Central memory CD8-positive, alpha-beta T cell (primary cell): ENCODE measurements at places on chromosomes 3 and 15.

DNA sequence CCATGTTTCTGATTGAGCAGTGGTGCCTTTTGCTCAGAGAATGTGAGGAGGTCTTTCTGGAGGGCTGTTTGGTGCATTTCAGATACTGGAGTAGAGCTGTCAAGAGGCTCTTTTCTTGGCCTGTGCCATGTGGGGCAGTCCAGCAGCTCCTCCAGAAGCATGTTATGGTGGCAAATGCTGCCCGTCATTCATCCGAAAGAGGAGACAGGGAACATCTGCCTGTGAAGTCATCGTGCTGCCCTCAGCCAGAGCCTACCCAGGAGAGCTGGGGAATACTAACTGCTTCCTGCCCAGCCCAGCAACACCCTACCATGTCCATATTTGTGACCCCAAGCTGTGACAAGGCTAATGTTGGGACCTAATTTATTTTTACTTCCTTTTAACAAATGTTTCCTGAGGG, 82.2 kb upstream of the SLC6A6 start:
- no peaks in the 10 kb centered on the region for H3K4me1 ChIP-seq
- H3K27ac ChIP-seq, result no peak overlapping the region
- H3K36me3 ChIP-seq, result peaks cover 2% of the 10 kb centered on the region

GRCh38 chr3:35439663-35440062, 199.7 kb upstream of the ARPP21 start:
- H3K4me1 ChIP-seq, result no peaks in the 10 kb centered on the region
- H3K27me3 ChIP-seq, result no peaks in the 10 kb centered on the region
- H3K36me3 ChIP-seq, result no peaks in the 10 kb centered on the region

- no peaks in the 10 kb centered on the region for H3K36me3 ChIP-seq
- no peak for DNase-seq
- peaks cover 17% of the 10 kb centered on the region for H3K27me3 ChIP-seq
These were observed 6.1 kb downstream of the EPB42 start for GRCh38 chr15:43214592-43215295.

DNA sequence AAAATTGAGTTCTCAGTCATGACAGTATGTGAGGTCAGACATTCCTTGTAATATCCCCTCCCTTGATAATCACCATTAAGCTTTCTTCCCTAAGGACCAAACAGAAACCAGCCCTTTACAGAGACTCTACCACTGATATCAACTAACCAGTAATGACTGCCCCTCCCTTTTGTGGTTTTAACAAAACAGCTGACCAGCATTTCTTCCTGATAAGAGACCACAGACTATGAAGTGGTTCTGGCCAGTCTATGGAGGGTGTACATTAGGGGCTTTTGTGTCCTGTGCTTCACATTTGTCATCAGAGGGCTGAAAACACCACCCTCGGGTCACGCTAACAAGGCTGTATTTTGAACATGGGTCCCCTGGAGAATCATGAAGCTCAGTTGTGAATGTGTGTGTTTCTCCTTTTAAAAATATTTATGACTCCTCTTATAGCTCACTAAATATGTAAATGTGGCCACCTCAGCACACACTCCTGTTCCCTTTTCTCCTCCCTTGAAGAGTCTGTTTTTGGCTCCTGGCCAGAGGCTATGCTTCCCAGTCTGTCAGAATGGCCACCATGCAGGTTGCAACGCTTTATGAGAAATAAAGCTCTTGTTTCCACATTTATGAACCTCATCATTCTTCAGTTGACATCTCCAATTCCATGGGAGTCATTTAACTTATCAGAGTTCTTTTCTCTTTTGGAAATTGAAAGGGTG, 239.3 kb downstream of the CPNE4 start:
- peaks cover 42% of the 10 kb centered on the region for H3K27me3 ChIP-seq
- DNase-seq, result no peak
- no peaks in the 10 kb centered on the region for H3K4me1 ChIP-seq
- H3K27ac ChIP-seq, result no peak overlapping the region
- H3K4me3 ChIP-seq, result no peak overlapping the region

DNA sequence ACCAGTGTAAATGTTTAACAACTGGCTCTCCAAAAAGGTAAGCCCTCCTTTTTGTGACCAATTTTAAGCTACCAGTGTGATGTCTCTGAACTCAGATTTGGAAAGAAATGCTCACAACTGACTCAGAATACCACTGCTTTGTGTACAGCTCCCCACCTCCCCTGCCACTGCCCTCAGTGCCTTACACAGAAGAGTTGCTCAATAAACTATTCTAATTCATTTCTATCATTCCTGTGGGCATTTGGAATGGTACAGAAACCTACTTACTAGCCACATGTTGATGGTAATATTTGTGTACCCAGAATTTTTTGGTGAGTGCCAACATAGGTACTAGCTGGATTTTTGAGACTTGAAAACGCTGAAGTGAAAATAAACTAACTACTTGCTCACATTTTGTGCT, 16.0 kb downstream of the LRRN1 start:
- no peak overlapping the region for H3K4me3 ChIP-seq
- DNase-seq, result no peak
- H3K27me3 ChIP-seq, result no peaks in the 10 kb centered on the region
- H3K36me3 ChIP-seq, result peaks cover 3% of the 10 kb centered on the region
- no peak overlapping the region for H3K27ac ChIP-seq

GRCh38 chr15:96428742-96429141, 98.2 kb downstream of the NR2F2 start:
- DNase-seq, result no peak
- no peaks in the 10 kb centered on the region for H3K36me3 ChIP-seq
- no peak overlapping the region for H3K27ac ChIP-seq
- no peak overlapping the region for H3K4me3 ChIP-seq

DNA sequence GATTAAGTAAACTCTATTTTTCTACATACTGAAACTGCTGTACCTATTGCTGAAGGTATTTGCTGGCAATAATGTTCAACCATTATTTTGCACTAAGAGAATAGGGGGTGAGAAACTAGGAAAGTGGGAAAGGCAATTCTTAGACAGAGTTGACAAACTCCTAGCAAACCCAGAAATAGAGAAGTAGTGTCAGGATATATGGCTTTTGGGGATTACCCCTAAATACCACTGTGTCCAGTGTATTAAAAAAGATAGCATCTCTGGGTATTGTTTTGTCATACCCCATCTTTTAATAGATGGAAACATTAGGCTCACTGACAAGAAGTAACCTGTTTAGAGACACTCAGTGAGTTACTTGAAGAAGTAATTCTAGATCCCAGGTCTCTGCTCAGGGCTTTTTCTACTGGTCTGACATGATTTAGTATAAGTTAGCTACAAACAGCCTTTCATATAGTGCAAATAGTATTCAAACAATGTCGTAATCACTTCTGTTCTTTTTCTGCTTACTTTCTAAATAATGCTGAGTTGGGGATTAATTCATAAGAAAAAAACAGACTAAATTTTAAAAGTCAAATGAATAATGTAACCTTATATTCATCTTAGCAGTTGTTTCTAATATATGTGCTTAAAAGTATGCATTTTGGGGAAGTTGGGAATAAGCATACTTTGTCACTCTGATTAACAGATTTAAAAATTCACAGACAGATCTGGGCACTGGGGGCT, 107.2 kb downstream of the IL1RAP start:
- no peak overlapping the region for H3K27ac ChIP-seq
- peaks cover 17% of the 10 kb centered on the region for H3K4me1 ChIP-seq
- no peak overlapping the region for H3K4me3 ChIP-seq
- H3K36me3 ChIP-seq, result peaks cover 10% of the 10 kb centered on the region
- no peak for DNase-seq
- no peaks in the 10 kb centered on the region for H3K27me3 ChIP-seq

GRCh38 chr3:20307383-20307782, 121.4 kb upstream of the SGO1 start:
- no peaks in the 10 kb centered on the region for H3K4me1 ChIP-seq
- no peaks in the 10 kb centered on the region for H3K27me3 ChIP-seq
- no peak overlapping the region for H3K27ac ChIP-seq
- no peak overlapping the region for H3K4me3 ChIP-seq
- no peaks in the 10 kb centered on the region for H3K36me3 ChIP-seq

DNA sequence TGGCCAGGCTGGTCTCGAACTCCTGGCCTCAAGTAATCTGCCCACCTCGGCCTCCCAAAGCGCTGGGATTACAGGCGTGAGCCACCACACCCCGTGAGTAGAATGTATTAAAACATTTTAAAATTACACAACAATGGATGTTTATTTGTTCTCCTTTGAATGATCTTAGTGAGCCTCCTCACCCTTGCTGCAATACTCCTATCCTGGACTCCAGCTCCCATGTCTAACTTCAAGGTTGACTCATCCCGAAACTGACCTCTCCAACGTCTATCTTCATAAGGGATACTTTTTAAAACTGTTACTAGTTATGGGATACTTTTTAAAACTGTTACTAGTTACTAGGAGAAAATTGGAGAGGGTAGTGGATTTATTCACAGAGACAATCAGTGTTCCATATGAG, 17.8 kb upstream of the RHCG start:
- no peak overlapping the region for H3K4me3 ChIP-seq
- H3K4me1 ChIP-seq, result no peaks in the 10 kb centered on the region
- no peak overlapping the region for H3K27ac ChIP-seq
- no peaks in the 10 kb centered on the region for H3K36me3 ChIP-seq
- no peak for DNase-seq

DNA sequence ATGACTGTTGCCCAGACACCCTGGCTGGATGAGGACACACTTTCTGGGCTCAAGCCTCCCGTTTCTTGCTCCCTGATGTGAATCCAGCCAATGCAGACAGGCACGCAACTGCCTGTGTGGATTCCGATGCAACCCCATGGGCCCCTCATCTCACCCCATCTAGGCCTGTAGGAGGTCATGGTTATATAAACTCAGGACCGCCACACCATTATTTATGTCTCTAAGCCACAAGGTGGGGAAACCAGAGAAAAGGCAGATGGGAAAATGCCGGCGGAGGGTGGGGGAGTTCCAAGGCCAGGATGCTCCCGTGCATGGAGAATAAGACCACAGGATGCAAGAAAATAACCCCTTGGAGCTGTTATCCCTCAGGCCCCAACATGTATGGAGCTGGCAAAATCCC, 2.0 kb downstream of the MESP1 start:
- no peak for DNase-seq
- no peaks in the 10 kb centered on the region for H3K27me3 ChIP-seq
- no peak overlapping the region for H3K27ac ChIP-seq
- H3K4me1 ChIP-seq, result no peaks in the 10 kb centered on the region
- H3K4me3 ChIP-seq, result peak overlapping the region; percentile 78

DNA sequence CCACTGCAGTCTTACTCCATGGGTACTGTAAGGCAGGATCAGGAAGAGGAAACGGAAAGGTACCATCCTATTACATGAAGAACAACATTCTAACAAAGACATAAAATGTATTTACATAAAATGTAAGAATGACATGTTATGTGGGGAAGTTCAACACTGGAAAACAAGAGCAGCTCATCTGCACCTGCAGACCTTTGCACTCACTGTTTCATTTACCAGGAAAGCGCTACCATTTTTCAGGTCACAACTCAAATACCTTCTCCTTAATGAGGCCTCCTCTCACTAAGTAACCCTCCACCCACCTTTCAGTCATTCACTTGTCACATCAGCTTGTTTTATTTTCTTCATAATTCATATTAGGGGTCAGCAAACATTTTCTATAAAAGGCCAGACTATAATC, 2.6 kb downstream of the TMCC1 start:
- no peak overlapping the region for H3K4me3 ChIP-seq
- peaks cover 52% of the 10 kb centered on the region for H3K4me1 ChIP-seq
- no peak overlapping the region for H3K27ac ChIP-seq

DNA sequence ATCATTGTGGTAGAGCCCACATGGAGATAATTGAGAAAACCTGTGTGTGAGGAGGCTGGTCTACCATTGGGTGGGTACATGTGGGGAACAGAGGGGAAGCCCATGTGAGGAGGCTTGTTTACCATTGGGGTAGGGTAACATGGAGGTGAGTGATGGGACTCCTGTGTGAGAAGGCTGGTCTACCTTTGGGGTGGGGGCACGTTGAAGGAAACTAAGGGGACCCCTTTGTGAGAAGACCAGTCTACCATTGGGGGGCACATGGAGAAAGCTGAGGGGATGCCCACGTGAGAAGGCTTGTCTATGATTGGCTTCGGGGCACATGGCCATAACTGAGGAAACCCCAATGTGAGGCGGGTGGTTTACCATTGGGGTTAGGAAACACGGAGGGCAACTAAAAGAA, 158.5 kb downstream of the FBLN2 start:
- no peak overlapping the region for H3K4me3 ChIP-seq
- no peak overlapping the region for H3K27ac ChIP-seq
- no peaks in the 10 kb centered on the region for H3K4me1 ChIP-seq
- peaks cover 4% of the 10 kb centered on the region for H3K36me3 ChIP-seq

DNA sequence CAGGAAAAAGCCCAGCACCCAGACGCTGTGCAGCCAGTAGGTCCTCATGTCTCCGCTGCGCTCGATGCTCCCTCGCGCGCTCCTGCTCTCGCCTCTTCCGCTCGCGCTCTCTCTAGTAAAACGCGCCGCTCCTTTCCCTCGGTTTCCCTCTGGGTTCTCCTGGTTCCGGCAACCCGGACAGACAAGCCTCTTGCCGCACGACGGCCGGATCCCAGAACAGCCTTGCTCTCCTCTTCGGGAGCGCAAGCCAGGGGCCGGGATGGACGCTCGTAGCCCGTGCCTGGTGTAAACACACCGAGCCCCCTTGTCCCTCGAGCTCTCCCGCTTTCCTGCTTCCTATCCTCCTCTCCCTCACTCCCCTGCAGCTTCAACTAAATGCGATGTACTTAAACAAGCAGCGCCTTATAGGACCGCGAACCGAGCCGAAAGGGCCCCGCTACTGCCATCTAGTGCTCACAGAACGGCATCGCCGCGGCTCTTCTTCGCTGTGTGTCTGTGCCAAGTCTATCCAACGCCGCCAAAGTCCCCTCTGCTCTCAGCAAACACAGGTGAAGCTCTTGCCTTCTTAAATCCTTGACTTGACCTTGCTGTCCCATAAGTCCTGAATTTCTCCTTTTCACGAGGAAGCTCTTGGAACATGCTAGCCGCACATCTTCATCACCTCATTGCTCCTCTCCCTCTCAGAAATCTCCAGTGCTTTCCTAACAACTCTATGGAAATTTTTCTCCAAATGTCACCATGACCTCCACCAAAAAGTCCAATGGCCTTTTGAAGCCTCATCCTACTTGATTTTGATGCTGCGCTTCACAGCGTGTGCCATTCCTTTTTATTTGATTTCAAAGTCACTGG, 1037.2 kb downstream of the IGSF11 start:
- H3K4me1 ChIP-seq, result no peaks in the 10 kb centered on the region
- no peak overlapping the region for H3K4me3 ChIP-seq
- H3K27me3 ChIP-seq, result no peaks in the 10 kb centered on the region
- H3K36me3 ChIP-seq, result no peaks in the 10 kb centered on the region

DNA sequence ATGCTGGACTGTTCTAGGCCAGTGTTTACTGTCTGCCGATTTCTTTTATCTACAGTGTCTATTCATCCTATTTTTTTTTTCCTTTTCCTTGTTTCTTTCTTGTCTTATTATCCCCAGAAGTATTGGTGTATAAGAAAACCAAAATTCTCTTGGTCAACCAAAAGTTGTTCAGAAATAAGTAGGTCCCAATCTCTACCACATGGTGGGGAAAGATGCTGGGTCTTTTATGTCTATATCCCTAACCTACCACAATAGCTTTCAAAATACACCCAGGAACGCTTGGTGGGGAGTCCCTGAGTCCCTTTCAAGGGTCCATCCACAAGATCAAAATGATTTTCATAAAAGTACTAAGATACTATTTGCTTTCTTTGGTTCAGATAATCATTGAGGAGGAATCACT, 225.6 kb downstream of the CLSTN2 start:
- H3K27me3 ChIP-seq, result no peaks in the 10 kb centered on the region
- DNase-seq, result no peak
- H3K4me1 ChIP-seq, result no peaks in the 10 kb centered on the region
- H3K36me3 ChIP-seq, result no peaks in the 10 kb centered on the region
- H3K4me3 ChIP-seq, result no peak overlapping the region
